ENCODE measurements at places on chromosomes 2 and 18.

DNA sequence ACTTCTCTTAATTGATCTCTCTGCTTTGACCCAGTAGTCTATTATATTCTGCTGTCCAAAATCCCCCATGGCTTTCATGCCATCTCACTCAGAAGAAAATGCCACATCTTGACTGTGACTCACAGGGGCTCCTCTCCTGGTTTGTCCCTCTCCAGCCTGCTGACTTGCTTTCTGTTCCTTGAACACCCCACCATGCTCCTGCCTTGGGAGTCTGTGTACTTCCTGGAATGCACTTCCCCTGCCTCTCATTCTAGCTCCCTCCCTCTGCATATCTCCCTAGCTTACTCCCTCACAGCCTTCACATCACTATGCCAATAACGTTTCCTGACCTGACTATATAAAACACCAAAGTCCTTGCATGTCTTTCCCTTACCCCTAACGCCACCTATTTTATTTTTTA lies 167.2 kb downstream of the TRIB2 start:
- no peak for DNase-seq

DNA sequence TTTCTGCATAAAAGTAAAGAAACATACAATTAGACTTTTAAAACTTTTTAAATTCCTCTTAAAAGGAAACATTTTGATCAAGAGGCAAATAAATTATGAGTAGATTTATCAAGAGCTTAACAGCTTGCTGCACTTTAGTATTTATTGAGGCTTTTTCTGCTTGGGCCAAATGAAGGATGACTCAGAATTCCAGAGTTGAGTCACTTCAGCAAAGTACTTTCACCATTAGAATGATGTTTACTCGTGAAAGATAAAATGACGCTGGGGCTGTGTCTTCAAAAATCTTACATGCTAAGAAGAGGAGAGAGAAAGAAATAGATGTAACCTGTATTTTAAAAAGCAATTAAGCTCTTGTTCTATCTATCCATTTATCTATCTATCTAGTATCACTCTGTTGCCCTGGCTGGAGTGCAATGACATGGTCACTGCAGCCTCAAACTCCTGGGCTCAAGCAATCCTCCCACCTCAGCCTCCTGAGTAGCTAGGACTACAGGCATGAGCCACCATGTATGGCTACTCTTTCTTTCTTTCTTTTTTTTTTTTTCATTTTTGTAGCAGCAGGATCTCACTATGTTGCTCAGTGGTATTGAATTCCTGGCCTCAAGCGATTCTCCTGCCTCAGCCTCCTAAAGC lies 75.3 kb upstream of the RIOK3 start:
- no peak for DNase-seq

GRCh38 chr2:140596447-140596846 lies 1534.4 kb downstream of the LRP1B start:
- DNase-seq = no peak

GRCh38 chr2:182792441-182792840 lies 74.0 kb downstream of the FRZB start:
- DNase-seq = no peak

- DNase-seq = peak; percentile 48
Observed at GRCh38 chr2:201696151-201696659, 2.2 kb downstream of the MPP4 start.

DNA sequence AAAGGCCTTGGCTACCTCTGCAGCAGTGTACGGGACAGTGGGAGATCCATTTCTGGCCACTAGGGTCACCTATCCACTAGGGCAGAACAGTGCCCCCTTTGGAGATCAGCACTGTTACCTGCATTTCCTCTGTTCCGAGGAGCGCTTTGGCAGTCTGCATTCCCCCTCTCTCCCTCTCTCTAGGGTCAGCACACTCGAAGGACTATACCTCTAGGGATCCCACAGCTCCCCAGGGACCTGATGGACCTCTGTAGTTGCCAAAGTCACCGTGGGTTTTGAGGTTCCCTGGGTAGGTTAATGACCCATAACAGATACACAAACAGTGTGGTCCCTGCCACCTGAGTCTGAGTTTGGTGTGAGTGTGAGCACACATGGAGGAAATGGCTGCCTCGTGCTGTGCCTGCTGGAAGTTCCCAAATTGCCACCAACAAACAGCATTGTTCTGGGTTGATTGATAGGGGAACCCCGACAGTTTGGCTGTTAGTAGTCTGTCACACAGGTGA lies 99.8 kb upstream of the VWC2L start:
- DNase-seq = no peak

Measured in T1000 (cell line).